Activated CD8-positive, alpha-beta memory T cell treated with anti-CD3 and anti-CD28 coated beads, Interleukin-2, amount 10 ng/mL, durations not matched to agents 7 days and 5 days (primary cell): ENCODE measurements at places on chromosomes 5 and 9. TPM values are rescaled to one million over a fixed set of nuclear protein-coding genes. Genes with fewer than 3 reads are reported as not detected.

DNA sequence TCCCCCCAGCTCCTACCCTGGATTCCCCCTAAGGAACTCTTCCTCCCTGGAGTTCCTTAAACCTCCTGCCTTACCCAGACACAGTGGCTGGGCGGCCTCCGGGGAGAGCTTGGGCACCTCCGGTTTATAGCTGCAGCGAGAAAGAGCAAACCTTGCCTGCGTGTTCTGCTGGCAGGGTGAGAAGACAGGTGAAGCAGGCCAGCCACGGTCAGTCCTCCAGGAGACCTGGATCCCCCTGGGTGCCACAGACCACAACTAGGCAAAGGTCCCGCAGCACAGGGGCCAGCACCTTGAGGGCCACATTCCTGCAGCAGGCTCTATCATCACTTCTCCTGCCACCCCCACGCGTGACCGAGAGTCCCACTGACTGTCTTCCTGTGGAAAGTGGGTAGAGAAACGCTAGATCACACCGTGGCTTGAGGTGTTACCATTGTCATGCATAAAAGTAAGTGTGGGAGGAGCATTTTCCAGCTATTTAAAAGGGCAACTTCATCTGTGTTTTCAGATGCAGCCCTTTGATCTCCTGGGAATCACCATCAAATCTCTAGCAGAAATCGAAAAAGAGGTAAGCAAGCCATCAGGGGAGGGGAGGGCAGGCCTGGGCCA, 130.2 kb upstream of the LMX1B start:
- peaks cover 14% of the 10 kb centered on the region for H3K4me1 ChIP-seq
- H3K36me3 ChIP-seq: peaks cover 17% of the 10 kb centered on the region
- DNase-seq: no peak
- peak overlapping the region; percentile 62 for H3K27ac ChIP-seq

GRCh38 chr9:132201139-132201538, 39.3 kb downstream of the NTNG2 start:
- H3K36me3 ChIP-seq: no peaks in the 10 kb centered on the region
- no peak overlapping the region for H3K27ac ChIP-seq
- no peaks in the 10 kb centered on the region for H3K4me1 ChIP-seq
- DNase-seq: no peak
- H3K4me3 ChIP-seq: no peak overlapping the region

DNA sequence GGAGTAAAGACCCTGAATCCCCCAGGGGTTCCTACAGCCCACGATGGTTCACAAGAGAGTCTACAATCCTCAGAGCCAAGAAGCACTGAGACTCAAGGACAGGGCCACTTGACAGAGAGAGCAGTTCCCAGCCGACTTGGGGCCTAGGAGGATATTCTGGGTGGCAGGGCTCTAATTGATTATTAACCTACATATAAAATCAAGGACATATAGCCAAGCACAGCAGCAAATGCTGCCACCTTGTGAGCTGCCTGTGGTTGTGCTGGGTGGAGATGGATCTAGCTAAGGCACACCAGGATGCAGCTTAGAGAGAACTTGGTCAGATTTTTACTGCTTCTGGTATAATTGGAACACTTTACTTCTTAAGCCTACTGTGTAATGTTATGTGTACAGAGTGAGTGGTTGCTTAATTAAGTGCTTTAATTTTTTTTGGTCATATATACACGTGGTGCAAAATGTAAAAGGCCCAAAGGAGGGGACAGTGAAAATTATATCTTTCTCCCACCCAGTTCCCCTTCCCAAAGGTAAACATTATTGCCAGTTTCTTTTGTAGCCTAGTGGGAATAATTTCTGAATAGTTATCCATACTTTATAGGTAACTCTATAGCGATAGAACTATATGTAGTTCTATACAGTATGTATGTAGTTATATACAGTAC, 78.8 kb downstream of the F2RL2 start:
- H3K4me3 ChIP-seq: peak overlapping the region; percentile 68
- peaks cover 90% of the 10 kb centered on the region for H3K4me1 ChIP-seq
- peak; percentile 82 for DNase-seq
- H3K27ac ChIP-seq: peak overlapping the region; percentile 94

- H3K36me3 ChIP-seq: no peaks in the 10 kb centered on the region
- DNase-seq: no peak
- H3K27ac ChIP-seq: no peak overlapping the region
Measured at GRCh38 chr5:17839848-17840247, 205.6 kb downstream of the TAF11L14 start.

PCDHGA10 gene
- not detected for total RNA-seq

- no peak overlapping the region for H3K27ac ChIP-seq
- H3K4me3 ChIP-seq: no peak overlapping the region
- DNase-seq: no peak
- H3K4me1 ChIP-seq: peaks cover 27% of the 10 kb centered on the region
- peaks cover 3% of the 10 kb centered on the region for H3K36me3 ChIP-seq
- H3K27me3 ChIP-seq: peaks cover 3% of the 10 kb centered on the region
Measured at GRCh38 chr9:76630916-76631315, 133.3 kb upstream of the PCA3 start.

- H3K27ac ChIP-seq: no peak overlapping the region
- peaks cover 42% of the 10 kb centered on the region for H3K4me1 ChIP-seq
- H3K4me3 ChIP-seq: no peak overlapping the region
- H3K27me3 ChIP-seq: no peaks in the 10 kb centered on the region
- DNase-seq: no peak
Measured at GRCh38 chr9:83986195-83986594, 5.6 kb downstream of the RMI1 start.

MAMDC2 gene
- 0.12 TPM for total RNA-seq

GRCh38 chr5:161600156-161600555, 53.6 kb upstream of the GABRB2 start:
- no peaks in the 10 kb centered on the region for H3K36me3 ChIP-seq
- no peak for DNase-seq
- H3K27ac ChIP-seq: no peak overlapping the region
- H3K4me1 ChIP-seq: no peaks in the 10 kb centered on the region

CEP120 gene
- total RNA-seq: 32.1 TPM

DNA sequence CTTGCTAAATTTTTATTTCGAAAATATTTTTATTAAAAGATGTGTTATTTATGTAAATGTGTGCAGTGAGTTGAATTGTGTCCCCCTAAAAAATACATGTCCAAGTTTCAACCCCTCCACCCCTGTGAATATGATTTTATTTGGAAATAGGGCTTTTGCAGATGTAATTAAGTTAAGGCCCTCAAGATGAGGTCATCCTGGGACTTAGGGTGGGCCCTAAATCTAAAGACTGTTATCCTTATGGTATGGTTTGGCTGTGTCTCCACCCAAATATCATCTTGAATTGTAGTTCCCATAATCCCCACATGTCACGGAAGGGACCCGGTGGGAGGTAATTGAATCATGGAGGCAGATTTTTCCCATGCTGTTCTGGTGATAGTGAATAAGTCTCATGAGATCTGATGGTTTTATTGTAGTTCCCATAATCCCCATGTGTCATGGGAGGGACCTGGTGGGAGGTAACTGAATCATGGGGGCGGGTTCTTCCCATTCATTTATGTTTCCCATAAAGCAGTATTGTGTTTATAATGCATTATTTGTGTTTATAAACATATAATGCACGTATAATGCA, 1.5 kb upstream of the TMED7 start:
- H3K4me1 ChIP-seq: peaks cover 19% of the 10 kb centered on the region
- peaks cover 3% of the 10 kb centered on the region for H3K36me3 ChIP-seq
- no peak overlapping the region for H3K4me3 ChIP-seq
- no peak for DNase-seq

SPOCK1 gene
- 0.38 TPM for total RNA-seq

SLC4A9 gene
- total RNA-seq: 0.35 TPM

DNA sequence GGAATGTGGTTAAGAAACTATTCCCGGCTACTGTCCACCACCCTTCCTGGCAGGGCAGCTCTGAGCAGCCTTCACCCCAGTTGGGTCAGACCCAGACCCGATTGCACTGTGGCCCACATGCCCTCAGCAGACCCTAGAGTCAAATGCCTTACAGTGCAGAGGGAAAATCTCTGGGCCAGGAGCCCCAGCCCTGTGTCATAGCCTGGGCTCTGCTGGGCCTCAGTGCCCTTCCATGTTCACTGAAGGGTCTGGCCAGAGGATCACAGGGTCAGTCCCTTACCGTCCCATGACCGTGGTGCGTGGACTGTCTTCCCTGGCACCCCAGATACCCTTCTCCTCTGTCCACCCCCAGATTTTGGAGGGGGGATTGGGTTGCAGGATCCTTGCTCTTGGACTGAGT, 73.5 kb upstream of the COL5A1 start:
- no peak overlapping the region for H3K27ac ChIP-seq
- H3K4me1 ChIP-seq: no peaks in the 10 kb centered on the region
- H3K4me3 ChIP-seq: no peak overlapping the region

GRCh38 chr9:89354471-89354870, 36.2 kb downstream of the SECISBP2 start:
- H3K4me1 ChIP-seq: peaks cover 53% of the 10 kb centered on the region
- no peak overlapping the region for H3K4me3 ChIP-seq

NR5A1 gene
- not detected for total RNA-seq

GRCh38 chr9:76181781-76182180, 212.4 kb downstream of the RFK start:
- no peak for DNase-seq
- H3K4me3 ChIP-seq: no peak overlapping the region
- peaks cover 24% of the 10 kb centered on the region for H3K4me1 ChIP-seq

DIPK1B gene
- not detected for total RNA-seq

DNA sequence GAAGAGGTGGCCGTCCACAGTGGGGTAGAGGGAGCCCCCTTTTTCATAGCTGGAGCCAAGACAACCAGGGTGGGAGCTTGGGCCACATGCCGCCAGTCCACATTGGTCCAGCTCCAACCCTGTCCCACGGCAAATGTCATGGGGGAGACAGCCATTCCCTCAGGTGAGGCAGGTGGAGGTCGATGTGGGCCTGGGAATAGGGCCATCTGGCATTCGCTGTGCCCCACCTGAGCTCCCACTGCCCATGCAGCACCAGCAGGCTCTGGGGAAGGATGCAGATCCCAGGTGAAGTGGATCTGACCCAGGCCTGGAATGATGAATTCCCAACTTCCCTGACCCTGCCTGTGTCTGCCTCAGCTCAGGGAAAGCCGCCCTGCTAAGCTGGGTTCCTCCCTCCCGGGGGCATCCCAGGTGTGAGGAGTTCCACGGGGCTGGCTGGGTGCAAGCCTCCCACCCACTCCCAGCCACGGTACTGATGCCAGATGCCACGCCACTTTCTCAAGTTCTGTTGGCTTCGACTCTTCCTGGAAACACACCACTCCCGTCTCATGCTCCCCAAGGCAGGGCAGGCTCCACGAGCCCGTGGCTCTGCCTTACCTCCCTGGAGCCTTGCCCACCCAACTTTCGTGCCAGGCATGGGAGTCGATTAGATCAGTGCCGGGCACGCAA, 25.2 kb upstream of the FCN2 start:
- no peaks in the 10 kb centered on the region for H3K36me3 ChIP-seq
- DNase-seq: no peak
- H3K4me1 ChIP-seq: peaks cover 8% of the 10 kb centered on the region
- no peak overlapping the region for H3K27ac ChIP-seq
- H3K4me3 ChIP-seq: no peak overlapping the region
- peaks cover 3% of the 10 kb centered on the region for H3K27me3 ChIP-seq

GRCh38 chr5:23014266-23014665, 161.1 kb upstream of the CDH12 start:
- H3K27ac ChIP-seq: no peak overlapping the region
- no peaks in the 10 kb centered on the region for H3K4me1 ChIP-seq
- no peak overlapping the region for H3K4me3 ChIP-seq
- DNase-seq: no peak

GRCh38 chr5:672329-673160, 20.6 kb downstream of the TPPP start:
- H3K4me3 ChIP-seq: no peak overlapping the region
- peaks cover 4% of the 10 kb centered on the region for H3K27me3 ChIP-seq
- peaks cover 5% of the 10 kb centered on the region for H3K4me1 ChIP-seq
- peak; percentile 69 for DNase-seq

- no peak overlapping the region for H3K27ac ChIP-seq
- no peak for DNase-seq
- peaks cover 69% of the 10 kb centered on the region for H3K36me3 ChIP-seq
- H3K4me3 ChIP-seq: no peak overlapping the region
- no peaks in the 10 kb centered on the region for H3K27me3 ChIP-seq
- peaks cover 67% of the 10 kb centered on the region for H3K4me1 ChIP-seq
Measured at GRCh38 chr5:140338908-140339307, 7.5 kb downstream of the HBEGF start.

ADAMTS12 gene
- total RNA-seq: not detected

SEPTIN8 gene
- total RNA-seq: 43.7 TPM

DNA sequence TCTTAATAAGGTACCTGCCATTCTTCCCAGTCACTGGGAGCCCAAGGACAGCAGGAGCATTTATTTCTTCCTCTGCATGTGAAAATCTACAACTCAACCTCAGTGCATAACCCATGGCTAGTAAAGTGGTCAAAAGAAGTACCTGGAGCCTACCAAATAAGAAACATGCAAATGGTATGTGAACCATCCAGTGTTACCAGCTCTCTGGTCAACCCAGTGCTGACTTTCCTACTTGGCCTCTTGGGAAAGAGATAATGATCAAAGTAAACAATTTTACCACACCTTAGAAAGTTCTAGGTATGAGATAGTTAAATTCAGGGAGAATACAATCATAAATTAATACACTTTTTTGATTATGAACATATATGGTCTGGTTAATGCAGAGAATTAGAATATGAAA, 325.6 kb downstream of the ENC1 start:
- H3K36me3 ChIP-seq: no peaks in the 10 kb centered on the region
- H3K27ac ChIP-seq: no peak overlapping the region
- H3K4me1 ChIP-seq: no peaks in the 10 kb centered on the region
- no peak overlapping the region for H3K4me3 ChIP-seq
- DNase-seq: no peak

DNA sequence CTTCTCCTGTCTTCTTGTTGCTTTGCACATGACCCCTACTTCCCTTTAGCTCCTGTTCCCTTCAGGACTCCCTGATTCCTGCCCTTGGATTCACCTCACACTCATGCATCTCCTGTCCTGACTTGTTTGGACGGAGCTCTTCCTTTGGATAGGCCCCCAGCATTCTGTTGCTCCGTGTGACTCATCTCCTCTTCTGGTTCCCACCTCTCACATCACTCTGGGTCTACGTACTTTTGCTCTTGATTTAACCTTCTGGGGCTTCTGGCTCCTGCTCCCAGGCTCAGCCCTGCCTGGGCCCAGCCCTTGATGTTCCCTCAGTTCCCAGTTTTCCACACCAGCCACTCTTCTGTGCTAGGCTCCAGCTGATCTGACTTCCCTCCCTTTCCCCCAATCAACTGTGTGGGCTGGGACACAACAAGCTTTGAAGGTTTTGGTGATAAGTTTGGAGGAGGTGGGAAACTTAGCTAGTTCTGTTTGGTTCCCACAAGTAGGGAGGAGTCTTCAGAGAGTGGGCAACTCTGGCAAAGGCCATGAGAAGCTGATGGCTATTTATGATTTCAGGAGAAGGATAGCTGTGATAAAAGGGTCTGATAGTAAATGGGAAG, 331.5 kb downstream of the ARHGEF28 start:
- H3K27ac ChIP-seq: no peak overlapping the region
- no peak overlapping the region for H3K4me3 ChIP-seq
- peaks cover 6% of the 10 kb centered on the region for H3K27me3 ChIP-seq
- no peak for DNase-seq

- no peak overlapping the region for H3K4me3 ChIP-seq
- peaks cover 2% of the 10 kb centered on the region for H3K27me3 ChIP-seq
- no peak for DNase-seq
- H3K4me1 ChIP-seq: no peaks in the 10 kb centered on the region
Measured at GRCh38 chr5:82494942-82495341, 216.8 kb upstream of the RPS23 start.

CEL gene
- total RNA-seq: 1.7 TPM

OBP2B gene
- total RNA-seq: not detected

NEURL1B gene
- total RNA-seq: 1.7 TPM

- H3K4me3 ChIP-seq: no peak overlapping the region
- H3K27me3 ChIP-seq: no peaks in the 10 kb centered on the region
- H3K36me3 ChIP-seq: no peaks in the 10 kb centered on the region
- H3K27ac ChIP-seq: no peak overlapping the region
- DNase-seq: no peak
Measured at GRCh38 chr5:89570557-89570956, 687.6 kb upstream of the MEF2C start.

CDH18 gene
- total RNA-seq: not detected

ELOVL7 gene
- total RNA-seq: 0.44 TPM
